ENCODE measurements at places on chromosomes 16 and 17. TPM values are rescaled to one million over a fixed set of nuclear protein-coding genes. Genes with fewer than 3 reads are reported as not detected.

DNA sequence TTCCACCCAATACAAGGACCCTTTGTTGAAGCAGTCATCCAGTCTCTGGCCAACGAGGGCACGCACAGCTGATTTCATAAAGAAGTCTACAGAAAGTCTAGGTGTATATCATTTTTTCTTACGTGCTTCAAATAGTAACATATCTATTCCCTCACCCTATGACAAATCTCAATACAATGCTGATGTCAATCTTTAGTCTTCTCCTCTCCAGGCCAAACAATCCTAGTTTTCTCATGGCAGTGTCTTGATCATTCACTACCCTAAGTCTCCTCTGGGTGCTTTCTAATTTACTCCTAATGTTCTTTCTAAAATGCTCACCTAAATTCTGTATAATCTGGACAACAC lies 92.6 kb downstream of the CACNG1 start:
- DNase-seq, result no peak

DNA sequence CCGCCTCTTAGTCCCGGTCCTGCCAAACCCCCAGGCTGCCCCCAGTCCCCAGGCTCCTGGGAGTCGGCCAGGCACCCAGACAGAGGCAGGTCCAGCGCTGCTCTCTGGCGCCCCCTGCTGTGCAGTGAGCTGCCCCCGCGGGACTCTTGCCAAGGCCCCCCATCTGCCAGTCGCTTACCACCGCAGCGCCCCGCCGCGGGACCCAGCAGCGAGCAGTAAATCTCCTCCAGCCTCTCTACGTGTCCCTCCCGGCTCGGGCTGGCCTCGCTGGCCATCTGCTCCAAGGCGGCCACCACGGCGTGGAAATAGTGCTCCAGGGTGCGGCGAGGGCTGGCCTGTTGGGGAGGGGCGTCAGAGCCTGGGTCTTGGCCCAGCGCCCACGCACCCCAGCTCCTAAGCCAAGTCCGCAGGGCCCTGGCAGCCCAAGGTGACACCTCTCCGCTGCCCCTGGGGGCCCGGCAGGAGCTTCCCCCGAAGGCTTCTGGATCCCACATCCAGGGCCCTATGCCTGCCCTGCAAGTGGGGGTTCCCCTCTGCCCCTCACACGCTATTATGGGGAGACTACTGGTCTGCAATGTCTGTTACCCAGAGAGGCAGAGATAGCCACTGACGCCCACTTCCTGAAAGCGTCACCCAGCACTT lies 33.7 kb upstream of the MFSD6L start:
- peak; percentile 67 for DNase-seq

DNA sequence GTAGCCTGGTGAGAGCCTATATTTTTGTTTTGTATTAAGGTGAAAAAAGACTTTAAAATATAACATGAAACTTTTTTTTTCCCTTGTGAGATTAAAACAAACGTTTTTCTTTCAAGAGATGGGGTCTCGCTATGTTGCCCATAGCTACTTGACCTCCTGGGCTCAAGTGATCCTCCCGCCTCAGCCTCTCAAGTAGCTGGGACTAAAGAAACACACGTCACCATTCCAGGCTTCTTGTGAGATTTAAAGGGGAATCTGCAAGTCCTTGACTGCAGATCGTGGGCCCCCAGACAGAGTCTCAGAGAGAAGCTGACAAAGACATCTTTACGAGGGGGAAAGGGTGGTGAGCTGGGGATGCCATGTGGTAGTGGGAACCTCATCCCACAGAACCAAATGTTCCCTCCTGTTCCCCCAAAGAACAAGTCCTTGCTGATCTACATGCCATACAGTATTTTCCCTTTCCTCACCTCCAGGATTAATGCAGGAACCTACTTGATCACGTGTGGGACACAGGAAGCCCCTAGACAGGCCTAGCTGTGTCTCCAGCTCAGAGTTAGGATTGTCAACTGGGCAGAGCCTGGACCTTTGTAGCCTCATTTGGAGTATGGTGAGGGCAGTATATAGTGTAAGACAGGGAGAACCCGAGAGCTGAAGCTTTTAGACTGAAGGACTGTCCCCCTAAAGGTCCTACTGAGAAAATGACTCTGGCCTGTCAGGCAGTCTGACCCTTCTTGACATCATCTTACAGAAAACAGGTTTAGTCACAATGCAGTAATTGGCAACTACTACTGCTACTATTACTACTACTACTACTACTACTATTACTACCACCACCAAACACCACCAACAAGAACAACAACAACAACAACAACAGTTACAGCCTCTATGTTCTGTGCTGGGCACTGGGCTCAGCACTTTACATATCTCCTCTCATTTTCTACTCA lies 4.1 kb downstream of the MAP3K14 start:
- DNase-seq, result no peak

GRCh38 chr16:12530302-12530701 lies 273.4 kb downstream of the CPPED1 start:
- DNase-seq, result no peak

- no peak for DNase-seq
Observed at GRCh38 chr16:77057161-77057774, 133.7 kb upstream of the MON1B start.

DNA sequence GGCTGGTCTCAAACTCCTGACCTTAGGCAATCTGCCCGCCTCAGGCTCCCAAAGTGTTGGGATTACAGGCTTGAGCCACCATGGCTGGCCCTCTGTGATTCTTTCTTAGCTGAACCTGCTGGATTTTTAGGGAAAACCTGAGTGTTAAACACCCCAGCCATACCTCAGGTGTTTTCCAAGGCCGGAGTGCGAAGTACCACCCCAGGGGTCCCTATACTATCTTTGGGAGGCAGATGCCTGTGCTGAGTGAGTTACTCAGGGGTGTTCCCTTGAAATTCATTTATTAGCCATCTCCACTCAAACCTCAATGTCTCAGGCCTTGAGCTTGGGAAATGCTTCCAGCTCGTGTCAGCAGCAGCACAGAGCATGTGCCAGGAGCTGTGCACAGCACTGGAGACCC lies 432.7 kb downstream of the SLC39A11 start:
- DNase-seq, result no peak

Gene TMEM92
- not detected for total RNA-seq

Gene GRB2
- 180 TPM for total RNA-seq

- DNase-seq, result no peak
Observed at GRCh38 chr17:13158494-13159240, 140.8 kb upstream of the ELAC2 start.

- no peak for DNase-seq
Observed at GRCh38 chr16:29112755-29113347, 128.0 kb downstream of the LAT start.

Gene PDILT
- not detected for total RNA-seq

- no peak for DNase-seq
Observed at GRCh38 chr17:82110298-82110697, 12.3 kb upstream of the FASN start.

Gene KRTAP4-4
- not detected for total RNA-seq

- DNase-seq, result peak; percentile 58
Observed at GRCh38 chr16:1309888-1310831, 724 bp downstream of the UBE2I start.

Gene PPM1E
- total RNA-seq, result 0.04 TPM

DNA sequence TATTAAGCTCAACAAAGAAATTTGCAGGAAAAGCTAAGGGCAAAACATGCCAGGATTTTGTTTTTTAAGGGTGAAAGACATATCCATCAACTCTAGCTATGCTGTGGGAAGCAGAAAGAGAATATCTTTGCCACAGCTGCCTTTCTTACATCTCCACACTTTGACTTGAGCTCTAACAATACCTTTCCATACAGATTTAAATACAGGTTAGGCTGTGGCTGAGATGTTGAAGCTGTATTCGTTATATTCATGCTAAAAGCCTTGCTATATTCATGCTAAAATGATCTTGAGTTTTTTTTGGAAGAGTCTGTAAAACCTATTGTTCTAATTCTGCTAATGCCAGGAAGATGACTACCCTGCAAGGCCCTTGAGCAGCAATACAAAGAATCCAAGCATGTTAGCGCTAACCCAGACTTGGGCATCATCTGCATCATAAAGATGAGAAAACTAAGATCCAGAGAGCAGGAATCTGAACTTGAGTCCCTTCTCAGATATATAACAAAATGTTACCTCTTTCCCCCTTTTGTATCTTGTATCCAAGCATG lies 204.8 kb upstream of the C17orf78 start:
- no peak for DNase-seq

DNA sequence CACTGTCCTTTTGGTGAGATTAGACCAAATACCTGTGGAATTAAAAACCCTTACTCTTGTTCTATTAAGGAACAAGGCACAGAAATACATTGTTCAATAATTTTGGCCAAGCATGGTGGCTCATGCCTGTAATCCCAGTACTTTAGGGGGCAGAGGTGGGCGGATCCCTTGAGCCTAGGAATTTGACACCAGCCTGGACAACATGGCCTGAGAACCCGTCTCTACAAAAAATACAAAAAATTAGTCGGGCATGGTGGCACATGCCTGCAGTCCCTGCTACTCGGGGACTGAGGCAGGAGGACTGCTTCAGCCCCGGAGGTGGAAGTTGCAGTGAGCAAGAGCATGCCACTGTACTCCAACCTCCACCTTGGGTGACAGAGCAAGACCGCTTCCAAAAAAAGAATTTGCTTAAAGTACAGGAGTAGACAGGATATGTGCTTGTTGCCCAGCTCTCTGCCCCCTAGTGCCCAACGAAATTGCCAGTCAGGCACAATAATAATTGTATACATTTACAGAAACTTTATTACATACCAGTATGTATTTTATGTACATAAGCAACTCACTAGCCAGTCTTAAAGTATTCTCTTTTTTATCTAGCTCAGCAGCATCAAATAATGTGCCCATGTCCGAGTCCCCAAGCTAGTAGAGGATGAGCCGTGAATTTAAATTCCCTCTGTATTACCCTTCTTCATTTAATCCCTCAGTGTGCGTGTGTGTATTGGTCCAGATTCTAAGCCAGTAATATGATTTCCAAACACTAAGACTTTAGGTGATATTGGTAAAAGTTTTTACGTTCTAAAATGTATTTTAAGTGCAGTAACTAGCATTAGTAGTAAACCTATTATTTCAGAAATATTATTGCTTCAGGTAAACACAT lies 1.4 kb downstream of the THUMPD1 start:
- DNase-seq, result no peak

DNA sequence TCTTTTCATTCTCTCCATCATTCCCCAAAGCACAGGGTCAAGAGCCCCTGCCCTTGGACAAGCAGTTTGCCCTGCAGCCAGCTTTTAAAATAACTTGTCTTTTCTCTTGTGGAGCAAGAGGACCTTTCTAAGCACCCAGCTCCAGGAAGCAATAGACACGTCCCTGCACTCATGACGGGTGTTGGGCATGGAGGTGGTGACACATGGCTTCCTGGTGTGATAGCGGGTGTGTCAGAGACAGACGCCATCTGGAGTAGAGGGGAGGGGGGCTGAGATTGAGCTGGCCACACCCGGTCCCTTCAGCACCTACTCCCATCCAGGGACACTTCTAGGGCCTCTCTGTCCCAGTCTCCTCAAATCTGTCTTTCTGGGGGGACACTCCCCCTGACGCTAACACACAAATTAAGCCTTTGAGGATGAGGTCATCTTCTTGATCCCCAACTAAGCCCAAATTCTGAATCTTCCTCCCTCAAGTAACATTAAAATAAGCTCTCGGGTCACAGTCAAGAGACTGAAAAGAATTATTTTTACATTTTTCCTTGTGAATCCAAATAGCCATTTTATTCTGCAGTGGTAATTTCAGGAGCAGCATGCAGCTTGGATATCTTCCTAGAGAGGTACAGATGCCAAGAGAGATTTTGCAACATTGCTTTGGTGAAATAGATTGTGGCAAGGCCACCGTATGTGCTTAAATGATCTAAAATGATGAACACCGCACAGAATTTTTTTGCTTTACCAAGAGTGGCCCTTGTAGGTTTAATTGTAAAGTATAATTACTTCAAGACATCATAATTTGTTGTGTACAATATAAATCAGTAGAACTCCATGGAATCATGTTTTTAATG lies 216.6 kb upstream of the IRX3 start:
- no peak for DNase-seq

DNA sequence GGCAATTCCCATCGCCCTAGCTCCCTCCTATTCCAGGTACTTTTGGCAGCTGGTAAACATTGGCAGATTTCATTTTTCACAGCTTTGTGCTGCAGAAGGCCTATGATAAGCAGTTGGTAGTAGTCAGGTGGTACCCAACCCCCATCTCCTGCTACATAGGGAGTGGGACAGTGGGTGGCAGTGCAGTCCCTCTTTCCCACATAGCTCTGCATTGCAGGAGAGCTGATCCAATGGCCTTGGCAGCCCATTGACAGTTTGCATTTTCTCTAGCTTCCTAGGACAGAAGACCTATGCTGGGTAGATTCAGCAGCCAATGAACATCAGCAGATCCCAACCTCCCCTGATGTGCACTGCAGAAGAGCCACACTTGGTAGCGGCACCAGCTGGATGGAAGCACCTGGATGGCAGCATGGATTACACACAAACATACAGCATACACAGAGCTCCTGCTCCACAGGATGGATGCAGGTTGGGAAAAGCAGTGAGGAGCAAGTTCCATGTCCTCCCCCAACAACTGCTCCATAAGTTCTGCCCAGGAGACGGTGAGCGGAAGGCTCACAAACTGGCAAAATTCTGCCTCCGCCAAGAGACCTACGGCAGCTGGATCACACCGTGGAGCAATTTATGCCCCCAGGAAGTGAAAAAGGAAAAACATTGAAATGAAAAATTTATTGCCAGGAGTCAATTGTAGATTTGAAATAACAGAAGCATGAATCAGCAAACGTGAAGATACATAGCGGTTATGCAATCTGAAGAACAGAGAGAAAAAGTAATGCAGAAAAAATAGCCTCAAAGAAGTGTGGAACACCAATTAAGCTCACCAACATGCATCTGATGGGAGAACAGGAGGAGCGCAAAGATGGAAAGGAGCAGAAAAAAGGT lies 95.7 kb downstream of the CACNG1 start:
- no peak for DNase-seq

DNA sequence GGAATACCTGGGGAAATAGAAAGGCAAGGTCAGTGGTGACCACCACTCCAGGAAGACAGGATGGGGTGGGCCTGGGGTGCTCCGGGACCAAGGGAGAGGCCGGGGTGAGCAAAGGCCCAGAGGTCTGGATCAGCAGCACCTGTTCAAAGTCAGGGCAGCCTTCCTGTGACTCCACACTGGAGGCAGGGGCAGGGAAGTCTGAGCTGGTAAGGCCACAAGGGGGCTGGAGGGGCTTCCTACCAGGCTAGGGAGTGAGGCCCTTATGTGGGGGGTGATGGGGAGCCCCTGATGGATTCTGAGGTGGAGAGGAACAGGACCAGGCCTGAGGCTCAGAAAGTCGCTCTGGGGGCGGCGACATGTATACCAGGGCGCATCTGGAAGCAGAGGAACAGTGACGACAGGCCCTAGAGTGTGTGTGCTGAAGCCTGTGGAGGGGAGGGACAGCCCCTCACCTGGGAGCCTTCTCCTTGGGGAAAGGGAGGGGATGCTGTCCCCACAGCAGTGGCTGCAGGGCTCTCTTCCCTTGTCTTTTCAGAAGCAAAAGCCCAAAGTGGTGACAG lies 3.7 kb downstream of the C16orf78 start:
- DNase-seq, result no peak

Gene RAB11FIP4
- total RNA-seq, result 39.0 TPM

DNA sequence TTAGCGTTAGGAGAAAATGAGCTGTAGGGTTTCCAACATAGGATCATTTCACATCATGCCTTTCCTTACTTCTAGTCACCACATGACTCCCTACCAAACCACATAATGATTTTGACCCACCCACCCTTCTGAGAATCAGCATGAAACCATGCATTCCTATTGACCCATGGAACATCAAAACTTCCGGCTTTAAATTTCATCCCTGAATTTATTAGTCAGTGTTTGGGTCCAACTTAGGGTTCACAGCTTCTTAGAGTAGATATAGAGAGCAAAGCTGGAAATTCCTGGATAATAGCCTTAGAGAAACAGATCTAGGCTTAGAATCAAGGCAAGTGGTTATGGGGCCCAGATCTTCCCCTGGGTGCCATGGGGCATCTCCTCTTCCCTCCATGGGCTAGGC lies 162.6 kb downstream of the TOX3 start:
- no peak for DNase-seq

- no peak for DNase-seq
Observed at GRCh38 chr16:73285436-73286201, 237.7 kb upstream of the ZFHX3 start.

Data from activated naive CD4-positive, alpha-beta T cell treated with anti-CD3 and anti-CD28 coated beads, Interleukin-2, amount 50 U/mL, for 72 hours (primary cell).